Activated T-cell treated with anti-CD3 and anti-CD28 coated beads for 4 hours (primary cell): ENCODE measurements at places on chromosomes 4 and X.

DNA sequence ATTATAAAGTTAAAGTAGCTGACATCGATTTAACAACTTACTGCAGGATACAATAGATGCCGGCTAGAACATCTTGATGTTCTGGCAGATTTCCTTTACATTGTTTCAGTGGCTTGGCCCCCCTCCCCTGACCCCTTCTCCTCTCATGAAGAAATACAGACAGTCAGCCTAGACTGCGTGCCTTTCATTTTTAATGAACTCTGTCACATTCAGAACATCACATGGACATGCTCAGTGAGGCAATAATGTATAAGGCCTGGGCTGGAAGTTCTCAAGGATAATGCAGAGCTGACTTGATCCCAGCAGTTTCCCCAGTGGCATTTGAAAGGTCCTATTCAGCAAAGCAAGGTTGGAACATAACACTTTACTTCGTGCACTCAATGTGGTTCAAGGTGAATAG, 239.2 kb downstream of the ANK2 start:
- DNase-seq = no peak

DNA sequence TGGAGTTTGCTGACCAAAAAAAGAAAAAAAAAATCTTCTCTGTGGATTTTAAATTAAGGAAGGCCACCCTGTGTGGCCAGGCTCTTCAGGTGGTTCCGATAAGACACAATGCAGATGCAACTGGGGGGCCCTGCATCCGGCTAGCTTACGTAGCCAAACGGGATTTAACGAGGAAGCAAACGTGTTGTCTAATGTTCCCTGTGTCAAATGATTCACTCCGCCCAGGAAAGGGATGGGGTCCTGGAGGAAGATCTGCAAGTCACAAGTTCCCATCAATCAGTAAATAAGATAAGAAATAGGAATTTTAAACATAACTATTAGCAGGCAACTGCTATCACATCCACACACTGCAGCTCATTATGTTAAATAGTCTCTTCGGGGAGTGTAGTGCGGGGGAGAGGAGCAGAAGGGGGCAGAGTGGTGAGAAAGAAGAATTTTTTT, 216.4 kb upstream of the GYPA start:
- DNase-seq = no peak

DNA sequence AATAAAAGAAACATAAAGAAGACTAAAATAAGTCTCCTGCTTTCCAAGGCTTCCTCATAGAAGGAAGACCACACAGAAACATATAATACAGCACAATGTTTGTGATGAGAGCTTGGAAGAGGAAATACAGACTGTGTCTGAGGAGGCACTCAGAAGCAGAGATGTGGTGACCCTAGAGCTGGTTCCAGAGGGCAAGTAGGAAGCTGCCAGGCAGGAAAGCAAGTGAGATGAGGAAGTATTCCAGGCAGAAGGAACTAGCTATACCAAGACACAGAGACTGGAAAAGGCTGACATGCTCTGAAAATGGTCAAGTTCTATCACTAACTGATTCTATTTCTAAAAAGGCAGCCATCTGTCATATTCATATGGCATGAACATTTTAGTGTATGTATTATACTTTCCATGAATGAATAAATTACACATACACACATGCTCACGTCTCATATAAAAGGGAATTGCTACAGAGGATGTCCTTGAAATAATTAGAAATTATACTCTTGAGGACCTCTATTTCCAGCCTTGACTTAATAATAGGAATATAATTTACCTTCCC, 16.6 kb upstream of the HSFX2 start:
- no peak for DNase-seq

DNA sequence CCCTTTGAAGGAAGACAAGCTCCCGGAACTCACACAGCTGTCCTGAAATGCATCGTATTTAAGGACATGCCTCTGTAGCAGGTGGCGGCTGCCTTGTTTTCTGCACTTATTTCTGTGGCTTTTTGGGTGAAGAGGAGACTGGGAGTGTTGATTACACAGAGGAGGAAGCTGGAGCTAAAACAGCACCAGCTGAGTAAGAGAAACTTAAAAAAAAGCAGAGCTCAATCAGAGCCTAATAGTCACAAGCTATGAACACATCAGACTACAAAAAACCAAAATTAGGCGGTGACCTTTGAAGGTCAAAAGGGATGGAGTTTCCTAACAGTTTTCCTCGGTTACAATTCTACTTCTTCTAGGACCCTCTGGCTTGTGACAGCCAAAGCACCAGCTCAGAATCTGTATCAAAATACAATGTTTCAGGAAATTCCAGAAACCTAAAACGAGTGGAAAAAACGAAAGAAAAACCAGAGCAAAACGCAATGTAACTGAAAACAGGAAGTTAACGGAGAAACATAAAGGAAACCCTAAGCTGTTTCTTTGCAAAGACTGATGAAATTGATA, 13.5 kb downstream of the PRKX start:
- DNase-seq = no peak

DNA sequence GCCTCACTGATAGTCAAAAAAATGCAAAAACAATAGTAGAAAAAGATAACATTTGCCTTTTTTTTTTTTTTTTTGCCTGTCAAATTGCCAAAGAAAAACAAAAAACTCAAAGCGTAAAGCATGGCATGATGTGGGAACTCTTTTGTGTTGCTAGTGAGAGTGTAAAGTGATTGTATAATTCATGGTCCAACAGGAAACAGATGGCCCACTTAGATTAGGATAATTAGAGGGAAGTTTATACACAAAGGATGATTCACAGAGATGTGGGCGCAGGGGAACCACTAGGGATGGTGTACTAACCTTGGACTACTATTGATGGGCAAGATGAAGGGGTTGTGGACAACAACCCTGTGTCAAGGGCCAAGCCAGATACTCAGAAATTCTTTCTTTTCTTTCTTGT, 16.4 kb downstream of the MCUB start:
- DNase-seq = no peak

- DNase-seq = no peak
Observed at GRCh38 chrX:3326681-3327080, 19.8 kb downstream of the MXRA5 start.

DNA sequence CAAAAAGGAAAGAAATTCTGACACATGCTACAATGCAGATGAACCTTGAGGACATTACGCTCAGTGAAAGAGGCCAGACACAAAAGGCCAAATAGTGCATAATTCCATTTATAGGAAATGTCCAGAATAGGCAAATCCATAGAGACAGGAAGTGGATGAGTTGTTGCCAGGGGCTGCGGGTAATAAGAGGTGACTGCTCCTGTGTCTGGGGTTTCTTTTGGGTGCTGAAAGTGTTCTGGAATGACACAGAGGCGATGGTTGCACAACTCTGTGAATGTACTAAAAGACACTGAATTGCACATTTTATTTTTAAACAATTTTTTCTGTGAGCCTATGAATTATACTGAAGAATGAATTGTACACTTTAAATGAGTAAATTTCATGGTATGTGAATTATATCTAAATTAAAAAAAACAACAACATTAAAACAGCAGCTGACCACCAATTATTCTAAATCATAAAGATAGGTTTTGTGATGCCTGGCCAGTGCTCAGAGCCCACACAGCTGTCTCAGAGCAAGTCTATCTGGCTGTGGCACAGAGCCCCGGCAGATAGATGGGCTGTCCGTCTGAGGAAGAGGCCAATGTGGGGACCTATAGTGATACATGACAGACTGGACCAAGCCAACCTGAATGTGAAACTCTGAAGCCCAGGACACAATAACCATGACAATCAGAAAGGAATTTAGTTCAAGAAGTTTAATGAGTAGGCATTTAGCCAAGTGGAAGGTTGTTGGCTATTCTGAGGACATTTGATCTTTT, 23.5 kb upstream of the IRAK1 start:
- no peak for DNase-seq

DNA sequence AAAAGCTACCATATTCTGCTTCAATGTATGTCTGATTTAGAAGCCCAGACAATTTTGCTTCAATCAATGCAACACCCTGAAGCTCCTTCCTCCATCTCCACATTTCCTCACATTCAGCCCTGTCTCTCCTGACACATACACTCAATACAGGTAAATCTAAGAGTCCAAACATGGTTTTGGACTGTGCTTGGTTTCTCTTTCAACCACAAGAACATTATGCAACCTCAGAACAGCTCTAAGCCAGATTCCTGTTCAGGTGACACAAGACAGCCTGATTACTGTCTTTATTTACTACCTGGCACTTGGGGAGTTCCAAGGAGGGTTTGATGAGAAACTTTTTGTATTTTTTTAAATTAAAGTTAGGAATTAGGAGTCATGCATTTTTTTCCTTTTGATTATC, 307.5 kb upstream of the SLIT2 start:
- DNase-seq = no peak

GRCh38 chr4:159047478-159048165, 55.3 kb upstream of the RAPGEF2 start:
- DNase-seq = no peak

DNA sequence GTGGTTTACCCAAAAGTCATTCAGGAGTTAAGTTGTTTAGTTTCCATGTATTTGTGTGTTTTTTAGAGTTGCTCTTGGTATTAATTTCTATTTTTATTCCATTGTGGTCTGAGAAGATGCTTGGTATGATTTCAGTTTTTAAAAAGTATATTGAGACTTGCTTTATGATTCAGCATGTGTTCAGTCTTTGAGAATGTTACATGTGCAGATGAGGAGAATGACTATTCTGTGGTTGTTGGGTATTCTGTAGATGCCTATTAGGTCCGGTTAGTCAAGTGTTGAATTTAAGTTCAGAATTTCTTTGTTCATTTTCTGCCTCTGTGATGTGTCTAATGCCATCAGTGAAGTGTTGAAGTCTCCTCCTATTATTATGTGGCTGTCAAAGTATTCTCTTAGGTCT, 249.4 kb downstream of the ARHGAP10 start:
- no peak for DNase-seq

DNA sequence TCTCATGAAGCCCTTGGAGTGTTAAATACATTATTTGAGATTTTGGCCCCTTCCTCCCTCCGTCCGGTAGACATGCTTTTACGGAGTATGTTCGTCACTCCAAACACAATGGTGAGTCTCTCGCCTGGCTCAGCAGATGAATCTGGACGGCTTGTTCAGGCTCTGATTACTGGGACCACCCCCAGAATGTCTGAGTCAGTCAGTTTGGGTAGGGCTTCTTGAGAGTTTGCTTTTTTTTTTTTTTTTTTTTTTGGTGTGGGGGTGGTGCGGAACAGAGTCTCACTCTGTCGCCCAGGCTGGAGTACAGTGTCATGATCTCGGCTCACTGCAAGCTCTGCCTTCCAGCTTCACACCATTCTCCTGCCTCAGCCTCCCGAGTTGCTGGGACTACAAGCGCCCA, 62.4 kb upstream of the MSANTD1 start:
- no peak for DNase-seq

GRCh38 chr4:153362184-153362583, 17.7 kb downstream of the MND1 start:
- DNase-seq = no peak

GRCh38 chr4:16695896-16696295, 202.5 kb downstream of the LDB2 start:
- no peak for DNase-seq
